ENCODE measurements at places on chromosomes 16 and 17.

- H3K36me3 ChIP-seq: no peaks in the 10 kb centered on the region
- DNase-seq: no peak
- H3K27ac ChIP-seq: peak overlapping the region; percentile 81
- H3K4me3 ChIP-seq: peak overlapping the region; percentile 85
- H3K27me3 ChIP-seq: no peaks in the 10 kb centered on the region
Observed at GRCh38 chr17:21039839-21040575, 2.8 kb downstream of the USP22 start.

GRCh38 chr17:2241823-2242222, 61.8 kb downstream of the SMG6 start:
- no peaks in the 10 kb centered on the region for H3K27me3 ChIP-seq
- no peak overlapping the region for H3K27ac ChIP-seq
- peaks cover 5% of the 10 kb centered on the region for H3K4me1 ChIP-seq
- DNase-seq: no peak

- H3K27ac ChIP-seq: no peak overlapping the region
- H3K27me3 ChIP-seq: no peaks in the 10 kb centered on the region
- no peak overlapping the region for H3K4me3 ChIP-seq
- peaks cover 7% of the 10 kb centered on the region for H3K4me1 ChIP-seq
- no peak for DNase-seq
- H3K36me3 ChIP-seq: no peaks in the 10 kb centered on the region
Observed at GRCh38 chr17:57531648-57532504, 213.2 kb downstream of the CCDC182 start.

- no peak for DNase-seq
- H3K36me3 ChIP-seq: no peaks in the 10 kb centered on the region
- no peak overlapping the region for H3K4me3 ChIP-seq
- H3K27me3 ChIP-seq: no peaks in the 10 kb centered on the region
- no peak overlapping the region for H3K27ac ChIP-seq
Observed at GRCh38 chr16:9248162-9248561, 156.7 kb downstream of the HAPSTR1 start.

GRCh38 chr17:44642834-44643233, 13.4 kb upstream of the MEIOC start:
- no peak overlapping the region for H3K27ac ChIP-seq
- H3K27me3 ChIP-seq: peaks cover 4% of the 10 kb centered on the region
- no peaks in the 10 kb centered on the region for H3K4me1 ChIP-seq
- H3K4me3 ChIP-seq: no peak overlapping the region
- no peak for DNase-seq

- no peaks in the 10 kb centered on the region for H3K36me3 ChIP-seq
- no peak overlapping the region for H3K4me3 ChIP-seq
- no peaks in the 10 kb centered on the region for H3K27me3 ChIP-seq
- H3K27ac ChIP-seq: no peak overlapping the region
Observed at GRCh38 chr17:59347975-59348391, 16.5 kb downstream of the YPEL2 start.

DNA sequence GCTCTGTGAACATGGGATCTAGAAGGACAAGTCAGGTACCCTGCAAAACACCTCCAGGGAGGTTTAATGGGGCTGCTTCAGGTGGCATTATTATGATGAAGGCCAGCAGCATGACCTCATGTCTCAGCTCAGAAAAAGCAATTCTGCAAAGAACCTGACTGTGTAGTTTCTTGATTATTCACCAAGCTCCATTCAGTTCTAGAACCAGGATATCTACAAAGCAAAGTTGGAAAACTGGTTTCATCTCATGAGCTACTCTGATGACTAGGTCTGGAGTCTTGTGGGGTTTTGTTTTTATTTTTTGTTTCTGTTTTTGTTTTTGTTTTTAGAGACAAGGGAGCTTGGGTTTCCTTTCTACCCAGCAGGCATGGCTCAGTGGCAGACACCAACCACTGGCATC, 19.0 kb upstream of the LRRC37A3 start:
- H3K36me3 ChIP-seq: no peaks in the 10 kb centered on the region
- peaks cover 5% of the 10 kb centered on the region for H3K27me3 ChIP-seq
- H3K27ac ChIP-seq: no peak overlapping the region
- DNase-seq: no peak
- H3K4me3 ChIP-seq: no peak overlapping the region

DNA sequence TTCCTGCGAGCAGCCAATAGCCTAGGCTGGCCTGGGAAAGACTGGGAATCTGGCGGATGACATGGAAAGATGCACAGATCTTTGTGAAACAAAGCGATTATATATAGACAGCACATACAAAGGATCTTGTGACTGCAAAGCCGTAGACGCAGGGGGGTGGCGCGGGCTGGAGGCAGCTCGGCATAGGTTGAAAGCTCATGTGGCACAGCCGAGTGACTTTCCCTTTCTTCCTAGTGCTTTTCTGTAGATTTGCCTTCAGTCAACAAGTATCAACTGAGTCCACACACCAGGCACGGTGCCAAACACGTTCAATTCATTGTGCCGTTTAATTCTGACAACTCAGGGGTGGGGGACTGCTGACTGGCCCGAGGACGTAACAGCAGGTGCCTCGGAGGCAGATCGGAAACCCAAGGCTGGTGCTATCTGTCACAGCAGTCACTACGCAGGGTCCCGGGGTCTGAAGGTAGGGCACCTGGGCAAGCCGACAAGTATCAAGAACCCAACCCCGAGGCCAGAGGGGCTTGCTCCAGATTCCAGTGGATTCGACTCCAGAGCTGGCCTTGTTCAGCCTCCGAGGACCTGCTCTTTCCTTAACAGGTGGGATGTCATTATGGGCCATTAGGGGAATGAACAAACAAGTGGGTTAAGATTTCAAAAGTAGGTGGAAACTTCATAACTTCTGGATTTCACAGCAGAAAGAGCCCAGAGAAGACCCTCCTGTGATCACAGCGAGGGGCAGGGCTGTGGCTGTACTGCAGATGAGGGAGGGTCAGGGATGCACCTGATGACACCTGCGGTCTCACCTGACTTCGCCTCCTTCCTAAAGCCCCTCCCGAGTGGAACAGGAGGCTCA, 5.9 kb downstream of the PAM16 start:
- DNase-seq: no peak
- H3K27me3 ChIP-seq: no peaks in the 10 kb centered on the region
- H3K36me3 ChIP-seq: peaks cover 7% of the 10 kb centered on the region
- peaks cover 30% of the 10 kb centered on the region for H3K4me1 ChIP-seq
- H3K27ac ChIP-seq: no peak overlapping the region

DNA sequence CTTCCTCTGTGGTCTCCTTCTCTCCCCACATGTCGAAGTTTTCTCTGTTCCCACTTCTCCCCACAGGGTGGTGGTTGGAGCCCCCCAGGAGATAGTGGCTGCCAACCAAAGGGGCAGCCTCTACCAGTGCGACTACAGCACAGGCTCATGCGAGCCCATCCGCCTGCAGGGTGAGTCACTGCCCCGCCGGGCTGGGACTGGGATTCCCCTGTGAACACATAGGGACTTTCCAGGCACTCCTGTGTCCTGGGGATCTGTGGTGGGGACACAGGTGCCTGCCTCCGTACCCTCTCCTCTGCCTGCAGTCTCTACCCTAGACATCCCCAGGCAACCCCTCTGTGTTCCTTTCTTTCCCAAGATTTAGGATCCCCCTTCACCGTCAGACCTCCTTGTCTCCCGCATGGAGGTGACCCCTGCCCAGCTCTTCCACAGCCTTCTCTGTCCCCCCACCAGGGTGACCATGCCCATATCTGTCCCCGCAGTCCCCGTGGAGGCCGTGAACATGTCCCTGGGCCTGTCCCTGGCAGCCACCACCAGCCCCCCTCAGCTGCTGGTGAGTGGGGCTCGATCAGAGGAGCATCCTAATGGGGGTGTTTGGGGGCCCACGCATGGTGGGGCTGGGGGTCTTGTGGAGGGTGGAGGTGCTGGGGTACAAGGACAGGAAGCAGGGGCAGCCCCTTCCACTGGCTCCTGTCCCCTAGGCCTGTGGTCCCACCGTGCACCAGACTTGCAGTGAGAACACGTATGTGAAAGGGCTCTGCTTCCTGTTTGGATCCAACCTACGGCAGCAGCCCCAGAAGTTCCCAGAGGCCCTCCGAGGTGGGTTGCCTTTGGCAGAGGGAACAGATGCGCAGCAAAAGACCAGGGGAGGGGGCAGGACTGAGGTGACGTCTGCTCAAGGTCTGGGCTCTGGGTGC, 5.8 kb downstream of the ITGAM start:
- peak overlapping the region; percentile 74 for H3K27ac ChIP-seq
- DNase-seq: peak; percentile 45
- H3K4me1 ChIP-seq: peaks cover 5% of the 10 kb centered on the region
- no peaks in the 10 kb centered on the region for H3K36me3 ChIP-seq
- H3K4me3 ChIP-seq: no peak overlapping the region
- peaks cover 14% of the 10 kb centered on the region for H3K27me3 ChIP-seq

DNA sequence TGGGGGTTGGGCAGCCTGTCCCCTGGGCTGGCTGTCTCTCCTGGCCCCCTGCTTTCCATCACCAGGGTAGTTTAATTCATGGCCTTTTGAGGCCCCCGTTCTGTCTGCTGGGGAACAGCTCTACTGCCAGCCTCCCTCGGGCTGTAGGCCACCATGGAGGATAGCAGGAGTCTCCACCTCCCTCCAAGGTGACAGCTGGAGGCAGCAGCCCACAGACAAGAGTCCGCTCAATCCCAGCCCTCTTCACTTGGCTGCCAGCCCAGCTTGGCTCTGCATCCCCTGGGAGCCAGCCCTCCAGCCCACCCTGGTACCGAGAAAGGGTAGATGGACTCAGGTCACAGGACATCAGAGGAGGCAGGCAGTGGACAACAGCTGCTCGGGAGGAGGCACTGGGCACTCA, 194.6 kb upstream of the SDK2 start:
- no peak overlapping the region for H3K27ac ChIP-seq
- no peaks in the 10 kb centered on the region for H3K36me3 ChIP-seq
- no peak overlapping the region for H3K4me3 ChIP-seq
- no peaks in the 10 kb centered on the region for H3K27me3 ChIP-seq
- DNase-seq: no peak

GRCh38 chr17:81152288-81152828, 12.9 kb upstream of the PVALEF start:
- DNase-seq: no peak
- peaks cover 21% of the 10 kb centered on the region for H3K27me3 ChIP-seq
- no peak overlapping the region for H3K27ac ChIP-seq
- H3K4me1 ChIP-seq: no peaks in the 10 kb centered on the region
- H3K36me3 ChIP-seq: no peaks in the 10 kb centered on the region

DNA sequence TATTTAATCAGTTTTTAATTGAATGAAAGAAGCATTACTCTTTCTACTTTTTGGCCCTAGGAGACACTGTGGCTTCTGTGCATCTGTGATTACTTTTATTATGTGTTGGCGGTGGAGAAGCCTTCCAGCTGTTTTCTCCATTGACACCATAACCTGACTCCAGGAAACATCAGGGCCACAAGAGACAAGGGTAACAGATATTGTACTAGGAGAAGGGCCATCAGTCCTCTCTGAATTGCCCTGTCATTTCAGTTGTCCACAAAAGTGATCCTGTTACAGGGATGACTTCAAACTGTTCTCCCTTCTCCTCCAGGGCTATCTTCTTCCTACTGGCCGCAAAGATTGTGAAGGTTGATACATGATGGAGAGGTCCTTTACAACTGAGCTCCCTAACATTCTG, 14.6 kb downstream of the KRT39 start:
- H3K27me3 ChIP-seq: peaks cover 11% of the 10 kb centered on the region
- no peaks in the 10 kb centered on the region for H3K4me1 ChIP-seq
- no peak overlapping the region for H3K4me3 ChIP-seq
- DNase-seq: no peak
- no peak overlapping the region for H3K27ac ChIP-seq

- peaks cover 53% of the 10 kb centered on the region for H3K4me1 ChIP-seq
- H3K4me3 ChIP-seq: peak overlapping the region; percentile 20
- no peaks in the 10 kb centered on the region for H3K27me3 ChIP-seq
Observed at GRCh38 chr17:29722411-29723198, 99.9 kb upstream of the CORO6 start.

GRCh38 chr17:82985973-82986372, 93.4 kb upstream of the METRNL start:
- no peaks in the 10 kb centered on the region for H3K27me3 ChIP-seq
- H3K4me1 ChIP-seq: peaks cover 26% of the 10 kb centered on the region
- H3K4me3 ChIP-seq: peak overlapping the region; percentile 14
- peak; percentile 61 for DNase-seq
- H3K36me3 ChIP-seq: no peaks in the 10 kb centered on the region
- H3K27ac ChIP-seq: peak overlapping the region; percentile 66

GRCh38 chr17:17121162-17121561, 78.9 kb downstream of the MPRIP start:
- H3K4me1 ChIP-seq: peaks cover 89% of the 10 kb centered on the region
- DNase-seq: no peak
- H3K36me3 ChIP-seq: no peaks in the 10 kb centered on the region
- no peaks in the 10 kb centered on the region for H3K27me3 ChIP-seq

DNA sequence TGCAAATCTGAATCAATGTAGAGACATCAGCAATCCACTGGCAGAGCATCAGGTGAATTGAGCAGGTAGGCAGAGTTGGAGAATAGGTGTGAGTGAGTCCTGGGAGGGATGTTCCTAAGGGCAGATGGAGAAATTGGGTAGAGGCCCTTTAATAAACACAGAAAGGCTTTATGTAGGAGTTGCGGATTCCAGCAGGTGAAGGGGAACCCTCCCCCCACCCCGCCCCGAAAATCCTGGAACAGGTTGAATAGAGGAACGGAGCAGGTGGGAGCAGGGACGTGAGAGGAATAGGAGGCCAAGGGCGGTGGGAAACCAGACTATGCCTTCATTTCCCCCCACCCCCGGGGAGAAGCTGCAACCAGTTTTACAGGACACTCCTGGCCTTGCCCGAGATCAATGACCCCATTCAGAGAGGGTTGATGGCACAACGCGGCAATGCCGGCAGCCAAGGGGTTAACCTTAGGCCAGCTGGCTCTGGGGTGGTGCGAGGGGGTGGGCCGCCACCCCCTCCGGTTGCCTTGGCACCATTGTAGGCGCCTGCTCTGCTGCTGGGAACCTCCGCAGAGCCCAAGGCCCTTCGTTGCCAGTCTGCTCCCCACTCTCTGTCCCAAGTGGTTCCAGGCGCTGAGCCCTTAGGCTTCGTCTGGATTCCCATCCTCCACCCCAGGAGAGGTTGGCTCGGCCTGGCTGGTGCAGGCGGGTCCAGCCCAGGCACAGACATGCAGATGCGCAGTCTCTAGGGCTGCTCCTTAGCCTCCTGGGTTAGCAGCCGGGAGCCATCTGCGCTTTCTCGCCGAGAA, 814 bp upstream of the RUNDC3A start:
- H3K36me3 ChIP-seq: no peaks in the 10 kb centered on the region
- H3K27me3 ChIP-seq: peaks cover 63% of the 10 kb centered on the region
- H3K27ac ChIP-seq: no peak overlapping the region
- DNase-seq: no peak
- H3K4me3 ChIP-seq: peak overlapping the region; percentile 32
- peaks cover 29% of the 10 kb centered on the region for H3K4me1 ChIP-seq

DNA sequence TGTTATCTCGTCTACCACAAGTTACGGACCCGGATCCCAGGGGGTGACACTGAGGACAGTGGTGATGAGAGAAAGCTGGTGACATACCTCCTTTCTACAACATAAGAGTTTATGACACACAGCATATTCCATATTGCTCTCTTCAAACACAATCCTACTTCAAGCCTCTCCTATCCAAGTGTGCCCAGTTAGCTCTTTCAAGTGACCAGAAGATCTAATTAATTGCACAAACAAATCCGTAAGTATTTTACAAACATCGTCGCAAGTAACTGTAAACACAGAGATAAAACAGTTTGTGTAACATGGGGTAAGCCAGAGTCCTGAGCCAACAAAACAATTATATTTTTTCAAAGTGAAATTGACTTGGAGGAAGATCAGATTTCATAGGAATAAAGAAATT, 235.0 kb downstream of the CHD9NB start:
- H3K27ac ChIP-seq: no peak overlapping the region
- no peaks in the 10 kb centered on the region for H3K4me1 ChIP-seq
- H3K27me3 ChIP-seq: no peaks in the 10 kb centered on the region
- H3K36me3 ChIP-seq: no peaks in the 10 kb centered on the region
- DNase-seq: no peak

All from T-cell (primary cell).